NCI-H748 treated with DMSO at 0.1 percent for 48 hours (cell line): ENCODE measurements at places on chromosomes 3 and 15.

- no peak for DNase-seq
Observed at GRCh38 chr3:103002425-103003176, 567.8 kb downstream of the ZPLD1 start.

GRCh38 chr15:92878593-92879053 lies 21.5 kb upstream of the CHD2 start:
- no peak for DNase-seq

DNA sequence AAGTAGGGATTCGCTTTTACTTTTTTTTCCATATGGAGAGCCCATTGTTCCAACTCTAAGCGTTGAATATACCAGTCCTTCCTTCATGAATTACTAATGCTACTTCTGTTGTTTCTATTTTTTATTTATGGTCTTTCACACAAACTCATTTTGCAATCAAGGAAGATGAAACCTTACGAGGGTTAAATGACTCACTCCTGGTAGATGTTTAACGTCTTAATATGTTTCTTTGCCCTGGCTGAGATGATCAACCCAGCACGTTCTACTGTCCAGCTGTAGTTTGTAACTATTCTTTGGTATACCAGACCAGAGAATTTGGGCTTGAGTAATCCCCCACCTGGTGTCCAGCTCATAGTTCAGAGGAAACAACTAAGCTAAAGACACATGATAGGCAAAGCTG lies 23.1 kb downstream of the CDCP1 start:
- no peak for DNase-seq

- no peak for DNase-seq
Observed at GRCh38 chr3:64975147-64975546, 287.3 kb upstream of the ADAMTS9 start.

- no peak for DNase-seq
Observed at GRCh38 chr3:17573396-17573795, 169.0 kb downstream of the TBC1D5 start.

GRCh38 chr3:16551342-16551976 lies 38.0 kb upstream of the RFTN1 start:
- DNase-seq, result no peak

- DNase-seq, result no peak
Observed at GRCh38 chr15:48396020-48396419, 64.8 kb downstream of the DUT start.

DNA sequence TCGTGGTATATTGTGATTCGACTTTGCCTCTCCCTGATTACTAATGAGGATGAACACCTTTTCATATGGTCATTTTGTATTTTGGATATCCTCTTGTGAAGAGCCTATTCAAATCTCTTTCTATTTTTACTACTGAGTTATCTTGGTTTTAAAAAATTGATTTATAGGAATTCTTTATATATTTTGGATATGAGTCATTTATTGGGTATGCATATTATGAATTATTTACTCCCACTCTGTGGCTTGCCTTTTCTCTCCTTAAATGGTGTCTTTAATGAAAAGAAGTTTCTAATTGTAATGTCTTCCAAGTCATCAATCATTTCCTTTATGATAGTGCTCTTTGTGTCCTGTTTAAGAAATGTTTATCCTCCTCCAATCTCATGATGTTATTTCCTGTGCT lies 191.5 kb upstream of the DPH6 start:
- no peak for DNase-seq

- no peak for DNase-seq
Observed at GRCh38 chr15:63884953-63885352, 51.2 kb upstream of the HERC1 start.

GRCh38 chr15:38706956-38707355 lies 142.3 kb upstream of the RASGRP1 start:
- no peak for DNase-seq

GRCh38 chr3:56003129-56003528 lies 465.1 kb downstream of the ERC2 start:
- no peak for DNase-seq

- DNase-seq, result no peak
Observed at GRCh38 chr3:176351408-176351807, 845.9 kb downstream of the TBL1XR1 start.

DNA sequence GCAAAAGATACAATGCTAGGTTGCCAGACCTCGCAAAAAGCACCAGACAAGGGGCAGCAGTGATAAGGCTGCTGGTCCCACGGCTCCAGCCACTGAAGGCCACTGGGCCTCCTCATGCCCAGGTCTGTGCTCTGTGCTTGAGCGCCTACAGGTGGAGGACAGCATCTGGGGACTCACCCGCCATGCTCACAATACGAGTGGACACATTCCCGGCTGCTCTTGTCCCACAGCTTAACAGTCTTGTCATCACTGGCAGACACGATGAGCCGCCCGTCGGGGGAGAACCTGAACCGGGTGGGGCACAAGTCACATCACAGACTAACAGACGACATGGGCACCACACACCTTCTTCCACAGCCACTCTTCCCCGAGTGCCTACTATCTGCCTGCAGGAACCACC lies 7.4 kb downstream of the POC1A start:
- no peak for DNase-seq

- DNase-seq, result peak; percentile 0
Observed at GRCh38 chr3:61530355-61530754, 31.0 kb upstream of the PTPRG start.

GRCh38 chr3:49703443-49703927 lies 14.1 kb downstream of the RNF123 start:
- peak; percentile 19 for DNase-seq
